ENCODE measurements at places on chromosomes 1 and 21. TPM values are rescaled to one million over a fixed set of nuclear protein-coding genes. Genes with fewer than 3 reads are reported as not detected.

The NMNAT2 gene
- 0.44 TPM for total RNA-seq

The SPATA21 gene
- total RNA-seq: not detected

The MUL1 gene
- 24.2 TPM for total RNA-seq

The CFHR3 gene
- not detected for total RNA-seq

The NBPF10 gene
- 0.86 TPM for total RNA-seq

The CELA2B gene
- not detected for total RNA-seq

The COL24A1 gene
- total RNA-seq: 1.3 TPM

The TTC24 gene
- total RNA-seq: 0.69 TPM

The SAMSN1 gene
- 0.95 TPM for total RNA-seq

The FCN3 gene
- 4.3 TPM for total RNA-seq

The SLC1A7 gene
- 6.2 TPM for total RNA-seq

The EVA1C gene
- total RNA-seq: 5.5 TPM

The AIRE gene
- not detected for total RNA-seq

The OR2M3 gene
- not detected for total RNA-seq

The TEDDM1 gene
- not detected for total RNA-seq

The AMIGO1 gene
- 8.7 TPM for total RNA-seq

The HSD3B2 gene
- total RNA-seq: not detected

The TLR5 gene
- 0.80 TPM for total RNA-seq

The LRRC71 gene
- total RNA-seq: not detected

The HPDL gene
- total RNA-seq: 2.6 TPM

The RIIAD1 gene
- total RNA-seq: not detected

The OR14K1 gene
- not detected for total RNA-seq

The PHGDH gene
- total RNA-seq: 5.1 TPM

The RNF186 gene
- not detected for total RNA-seq

The NLRP3 gene
- 0.27 TPM for total RNA-seq

The TRAF3IP3 gene
- 1.8 TPM for total RNA-seq

The OPRD1 gene
- 0.02 TPM for total RNA-seq
